Suppressor macrophage treated with lipopolysaccharide for 1 hour (primary cell): ENCODE measurements at places on chromosomes 11 and 22.

- DNase-seq = no peak
These were observed 83.1 kb upstream of the FGF3 start for GRCh38 chr11:69902337-69902736.

GRCh38 chr11:43948341-43949225, 6.1 kb downstream of the C11orf96 start:
- no peak for DNase-seq

DNA sequence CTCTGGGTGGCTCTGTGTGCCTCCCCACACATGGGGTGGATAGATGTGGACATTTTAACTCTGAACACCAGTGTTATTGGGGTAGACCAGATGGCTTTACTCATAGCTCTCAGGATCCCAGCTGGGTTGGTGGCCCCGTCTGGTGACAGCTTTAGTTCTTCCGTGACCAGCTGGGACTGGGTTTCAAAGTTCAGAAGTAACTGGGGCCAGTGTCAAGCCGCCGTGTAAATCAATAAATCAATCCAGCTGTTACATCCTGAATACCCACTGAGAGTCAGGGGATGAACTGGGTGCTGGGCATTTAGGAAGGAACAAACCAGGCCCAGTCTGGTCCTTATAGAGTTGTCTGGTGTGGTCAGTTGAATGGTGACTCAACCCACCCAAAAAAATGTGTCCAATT, 269.4 kb downstream of the CTTN start:
- DNase-seq = no peak

DNA sequence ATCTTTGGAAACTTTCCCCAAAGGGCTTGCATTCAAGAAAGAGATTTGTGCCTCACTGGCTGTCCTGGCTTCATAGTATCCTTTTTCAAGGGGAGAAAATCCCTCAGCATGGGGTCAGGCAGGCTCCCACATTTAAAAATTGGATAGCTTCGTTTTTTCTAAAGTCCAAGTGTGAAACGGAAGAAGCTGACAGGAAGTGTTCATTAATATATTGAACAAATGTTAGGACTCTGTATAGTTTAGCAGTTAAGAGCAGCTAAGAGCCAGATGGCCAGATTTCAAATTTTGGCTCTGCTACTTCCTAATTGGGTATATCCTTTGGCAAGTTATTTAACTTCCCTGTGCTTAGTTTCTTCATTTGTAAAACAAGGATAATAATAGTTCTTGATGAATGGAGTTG, 354.9 kb upstream of the FAT3 start:
- no peak for DNase-seq

- DNase-seq = no peak
These were observed 5.5 kb downstream of the CEP57 start for GRCh38 chr11:95795627-95796295.

GRCh38 chr11:112587664-112588063, 327.0 kb upstream of the PLET1 start:
- DNase-seq = no peak

GRCh38 chr22:48942698-48943566, 884.7 kb downstream of the BRD1 start:
- peak; percentile 1 for DNase-seq

GRCh38 chr11:43576803-43577521, 103.6 kb upstream of the HSD17B12 start:
- DNase-seq = peak; percentile 29

GRCh38 chr11:6248248-6248647, 9.4 kb downstream of the CNGA4 start:
- peak; percentile 41 for DNase-seq

DNA sequence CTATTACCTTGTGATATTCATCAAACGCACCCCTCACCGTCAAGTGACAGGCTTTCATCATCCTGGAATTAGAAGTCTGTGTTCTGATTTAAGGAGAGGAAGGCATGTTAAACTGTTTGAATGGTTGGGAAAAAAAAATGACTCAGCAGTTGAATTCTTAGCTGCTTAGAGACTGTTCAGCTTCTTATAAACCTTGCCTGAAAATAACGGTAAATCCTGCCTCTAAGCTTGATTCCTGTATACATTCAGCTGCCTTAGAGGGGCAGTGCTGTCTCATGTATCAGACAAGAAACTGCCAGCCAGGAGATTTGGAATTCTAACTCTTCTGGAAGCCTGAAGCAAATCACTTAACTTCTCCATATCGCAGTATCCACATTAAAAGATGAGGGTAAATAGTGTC, 437.4 kb downstream of the JRKL start:
- no peak for DNase-seq

GRCh38 chr11:116821050-116821918, 1.8 kb downstream of the APOA4 start:
- no peak for DNase-seq

DNA sequence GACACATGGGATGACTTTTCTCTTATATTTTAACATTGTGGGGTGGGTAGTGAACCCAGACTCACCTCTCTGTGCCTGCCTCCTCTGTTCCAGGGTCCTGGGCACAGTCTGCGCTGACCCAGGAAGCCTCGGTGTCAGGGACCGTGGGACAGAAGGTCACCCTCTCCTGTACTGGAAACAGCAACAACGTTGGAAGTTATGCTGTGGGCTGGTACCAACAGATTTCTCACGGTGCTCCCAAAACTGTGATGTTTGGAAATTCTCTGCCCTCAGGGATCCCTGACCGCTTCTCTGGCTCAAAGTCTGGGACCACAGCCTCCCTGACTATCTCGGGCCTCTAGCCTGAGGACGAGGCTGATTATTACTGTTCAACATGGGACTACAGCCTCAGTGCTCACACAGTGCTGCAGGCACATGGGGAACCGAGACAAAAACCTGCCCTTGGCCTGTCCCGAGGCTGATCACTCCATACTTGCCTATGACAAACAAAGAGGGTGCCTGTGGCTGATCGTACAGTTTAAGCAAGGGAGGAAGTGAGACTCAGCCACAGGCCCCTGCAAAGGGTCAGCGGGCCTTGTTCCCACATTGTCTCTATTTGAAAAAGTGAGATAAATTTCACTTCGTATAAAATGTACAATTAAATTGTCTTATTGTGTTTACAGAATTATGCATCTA, 43.7 kb upstream of the TOP3B start:
- no peak for DNase-seq

DNA sequence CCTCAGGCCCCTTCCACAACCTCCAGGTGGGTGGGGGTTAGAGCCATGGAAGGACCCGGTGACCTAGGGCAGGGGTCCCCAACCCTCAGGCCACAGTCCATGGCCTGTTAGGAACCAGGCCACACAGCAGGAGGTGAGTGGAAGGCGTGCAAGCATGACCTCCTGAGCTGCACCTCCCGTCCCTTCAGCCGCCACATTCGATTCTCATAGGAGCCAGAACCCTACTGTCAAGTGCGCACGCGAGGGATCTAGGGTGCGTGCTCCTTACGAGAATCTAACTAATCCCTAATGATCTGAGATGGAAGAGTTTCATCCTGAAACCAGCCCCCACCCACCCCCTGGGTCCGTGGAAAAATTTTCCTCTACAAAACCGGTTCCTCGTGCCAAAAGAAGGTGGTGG, 3.6 kb upstream of the KRTAP5-4 start:
- DNase-seq = no peak

GRCh38 chr11:58617976-58618557, 4.4 kb upstream of the CNTF start:
- DNase-seq = no peak

DNA sequence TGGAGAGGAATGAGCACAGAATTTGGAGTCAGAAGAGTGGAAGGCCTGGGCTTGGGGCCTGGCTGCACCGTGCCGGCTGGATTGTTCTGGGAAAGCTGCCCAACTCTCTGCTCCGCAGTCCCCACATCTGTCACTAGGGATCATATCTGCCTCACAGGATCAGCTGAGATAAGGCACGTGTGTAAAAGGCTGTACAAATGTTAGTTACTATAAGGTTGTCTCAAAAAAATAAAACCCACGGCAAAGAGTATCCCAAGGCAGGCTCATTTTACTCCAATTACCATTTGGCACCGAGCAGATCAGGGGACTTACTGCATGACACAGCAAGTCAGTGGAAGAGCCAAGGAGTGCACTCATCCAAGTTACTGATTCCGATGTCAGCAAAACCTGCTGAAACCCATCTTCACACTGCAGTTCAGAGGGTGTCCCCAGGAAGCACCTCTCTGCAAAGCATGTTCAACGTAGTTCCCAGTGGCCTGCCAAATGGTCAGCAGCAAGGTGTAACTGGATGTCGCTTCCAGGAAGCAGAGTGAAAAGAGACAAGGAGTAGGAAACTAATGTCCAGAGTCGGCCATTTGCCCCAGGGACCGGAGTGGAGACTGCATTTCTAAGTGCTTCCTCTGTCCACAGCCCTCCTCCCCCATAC, 18.1 kb upstream of the MRTFA start:
- DNase-seq = no peak

DNA sequence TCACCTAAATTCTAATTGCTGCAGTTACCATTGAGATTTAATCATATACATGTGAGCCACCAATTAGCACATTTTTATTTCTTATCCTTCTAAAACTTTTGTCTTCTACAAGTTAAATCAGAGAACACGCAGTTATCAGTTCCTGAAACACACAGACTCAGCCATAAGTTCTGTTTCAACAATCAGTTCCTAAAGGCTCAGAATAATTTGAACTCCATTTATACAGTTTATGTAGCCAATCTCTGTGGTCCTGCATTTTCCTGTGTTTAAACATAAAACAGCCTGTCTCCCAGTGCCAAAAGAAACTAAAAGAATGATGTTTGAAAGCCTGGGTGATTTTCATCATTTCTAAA, 2.9 kb downstream of the PLAAT3 start:
- DNase-seq = no peak

GRCh38 chr11:69192301-69192721, 36.6 kb downstream of the SMIM38 start:
- no peak for DNase-seq

DNA sequence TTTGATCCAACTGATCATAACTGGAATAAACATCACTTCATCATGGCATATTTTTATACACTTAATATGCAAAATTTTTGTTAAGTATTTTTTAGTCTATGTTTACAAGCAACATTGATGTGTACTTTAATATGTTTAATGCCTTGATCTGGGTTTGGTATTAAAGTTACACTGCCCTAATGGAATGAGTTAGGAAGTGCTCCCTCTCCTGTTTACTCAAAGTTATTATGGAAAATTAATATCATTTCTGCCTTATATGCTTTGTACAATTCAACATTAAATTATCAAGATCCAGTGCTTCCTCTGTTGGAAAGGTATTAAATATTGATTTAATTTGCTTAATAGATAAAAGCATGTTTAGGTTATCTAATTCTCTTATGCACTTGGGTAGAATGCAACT, 927.3 kb upstream of the RAG2 start:
- no peak for DNase-seq

GRCh38 chr11:68328374-68329091, 16.1 kb downstream of the LRP5 start:
- DNase-seq = peak; percentile 34

- DNase-seq = peak; percentile 74
These were observed 17.3 kb downstream of the EPS8L2 start for GRCh38 chr11:723120-723883.

DNA sequence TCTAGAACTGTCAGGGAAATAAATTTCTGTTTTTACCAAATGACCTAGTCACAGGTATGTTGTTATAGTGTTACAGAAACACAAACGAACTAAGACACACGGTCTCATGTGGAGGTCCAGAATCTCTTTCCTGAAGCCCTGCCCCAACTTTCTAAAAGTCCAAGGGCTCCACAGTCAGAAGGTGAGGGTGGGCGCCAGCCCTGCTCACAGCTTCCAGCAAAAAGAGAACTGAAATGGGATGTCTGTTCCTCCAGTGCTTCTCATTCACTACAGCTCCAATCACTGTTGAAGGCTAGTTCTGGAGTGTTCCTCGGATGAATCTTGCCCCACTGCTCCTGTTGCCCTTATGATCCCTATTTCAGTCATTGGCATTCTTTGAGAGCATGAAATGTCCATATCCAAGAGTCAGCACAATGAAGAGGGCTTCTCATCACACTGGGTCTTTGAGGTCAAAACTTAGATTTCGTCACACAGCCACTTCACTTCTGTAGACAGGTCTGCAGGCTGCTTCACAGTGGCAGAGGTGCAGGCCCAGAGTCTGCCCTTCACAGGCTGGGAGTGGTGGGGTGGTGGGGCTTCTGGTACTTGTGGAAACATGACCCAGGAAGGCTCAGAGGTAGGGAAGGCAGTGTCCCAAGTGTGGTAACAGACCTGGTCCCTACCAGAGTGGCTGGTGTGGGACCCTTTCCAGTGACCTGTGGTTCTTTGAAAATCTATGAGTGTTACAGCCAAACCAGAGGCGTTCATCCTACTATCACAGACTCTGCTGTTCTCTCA, 34.9 kb downstream of the FAM181B start:
- no peak for DNase-seq

DNA sequence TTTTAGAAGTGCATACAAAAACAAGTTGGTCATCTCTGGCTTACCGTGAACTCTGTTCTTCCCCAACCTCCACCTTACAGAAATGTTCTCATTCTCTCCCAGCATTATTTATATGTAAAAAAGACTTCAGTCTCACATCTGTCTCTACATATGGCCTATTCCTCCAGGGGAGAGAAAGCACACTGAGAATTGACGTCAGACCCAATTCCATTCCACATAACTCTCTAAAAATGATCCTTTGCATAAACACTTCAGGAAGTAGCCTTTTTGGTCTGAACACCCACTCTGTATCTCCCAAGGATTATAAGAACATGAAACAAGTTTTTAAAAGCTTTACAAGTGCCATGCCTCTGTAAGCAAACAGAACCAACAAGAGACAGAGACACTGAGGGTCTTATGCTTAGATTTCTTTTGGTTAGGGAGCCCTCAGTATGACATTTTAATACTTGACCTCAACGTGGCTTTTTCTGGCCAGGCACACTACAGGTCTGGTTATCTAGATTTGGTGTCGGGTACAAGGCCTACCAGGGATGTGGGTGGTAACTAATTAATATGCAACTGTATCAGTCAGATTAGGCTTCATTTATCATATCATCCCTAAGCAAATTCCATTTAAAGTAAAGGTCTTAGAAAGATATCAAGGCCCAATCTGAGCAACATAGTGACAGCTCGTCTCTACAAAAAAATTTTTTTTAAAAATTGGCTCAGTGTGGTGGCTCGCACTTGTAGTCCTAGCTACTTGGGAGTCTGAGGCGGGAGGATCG, 48.5 kb upstream of the PPP2R1B start:
- DNase-seq = no peak

DNA sequence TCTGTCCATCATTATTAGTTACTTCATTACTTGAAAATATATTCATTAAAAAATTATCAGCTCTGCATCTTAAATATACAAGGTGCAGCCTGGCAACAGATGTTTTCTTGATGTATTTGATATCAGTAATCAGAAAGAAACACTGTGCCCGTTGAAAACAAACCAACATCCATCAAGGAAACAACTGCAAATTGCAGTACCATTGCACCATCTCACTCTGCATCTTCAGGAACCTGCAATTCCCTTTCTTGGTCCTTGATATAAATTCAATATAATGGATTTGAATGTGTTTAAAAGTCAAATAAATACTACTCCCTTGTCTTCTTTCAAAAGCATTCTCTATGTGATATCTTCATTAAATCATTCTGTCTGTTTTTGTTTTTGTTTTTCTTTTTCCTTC, 1131.2 kb downstream of the FAM181B start:
- DNase-seq = no peak
